ENCODE measurements at places on chromosomes 7 and 10. TPM values are rescaled to one million over a fixed set of nuclear protein-coding genes. Genes with fewer than 3 reads are reported as not detected.

DNA sequence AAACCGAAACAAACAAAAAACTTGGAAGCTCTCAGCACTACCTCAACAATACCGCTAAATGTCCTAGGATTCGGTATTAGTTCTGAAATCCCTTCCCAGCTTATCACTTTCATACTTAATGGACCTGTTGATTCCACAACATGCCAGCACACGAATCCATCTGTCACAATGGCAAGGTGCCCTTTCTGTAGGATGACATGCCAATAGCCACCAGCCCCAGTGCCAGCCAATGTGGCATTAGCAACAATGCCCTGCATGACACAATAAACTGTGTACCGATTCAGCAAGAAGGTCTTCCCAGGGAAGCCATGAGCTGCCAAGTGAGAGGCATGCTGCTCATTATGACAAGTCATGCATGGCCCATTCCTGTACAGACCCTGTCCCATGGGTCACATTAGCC, 35.6 kb upstream of the CHCHD3 start:
- ATAC-seq = no peak

- no peak for ATAC-seq
These were observed 212.2 kb downstream of the PCLO start for GRCh38 chr7:82950436-82950835.

DNA sequence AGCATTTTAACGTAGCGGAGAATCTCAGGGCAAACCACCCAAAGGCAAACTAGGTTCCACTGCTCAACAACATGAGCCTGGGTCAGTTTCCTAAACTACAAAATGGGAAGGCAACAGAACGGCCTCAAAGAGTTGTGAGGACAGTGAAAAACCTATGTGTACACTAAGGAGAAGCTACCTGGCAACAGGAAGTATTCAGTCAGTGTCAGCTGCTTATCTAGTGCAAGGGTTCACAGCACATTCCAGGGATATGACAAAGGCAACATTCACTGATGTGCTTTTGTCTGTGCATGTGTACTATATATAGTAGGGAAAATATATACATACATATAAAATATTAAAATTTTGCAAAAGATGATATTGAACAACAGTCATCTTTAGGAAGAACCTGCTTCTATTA, 17.2 kb downstream of the NUDCD3 start:
- ATAC-seq = no peak

- ATAC-seq = no peak
These were observed 435.3 kb downstream of the GATA3 start for GRCh38 chr10:8489823-8490222.

Gene CRHR2
- not detected for total RNA-seq

Measured in gastroesophageal sphincter (tissue), 4 donors.